Effector memory CD4-positive, alpha-beta T cell (primary cell): ENCODE measurements at places on chromosomes 1 and 21.

GRCh38 chr1:109793486-109794318 lies 30.0 kb upstream of the EPS8L3 start:
- H3K27ac ChIP-seq, result peak overlapping the region; percentile 41
- no peak overlapping the region for H3K4me3 ChIP-seq
- H3K36me3 ChIP-seq, result no peaks in the 10 kb centered on the region
- H3K4me1 ChIP-seq, result peaks cover 66% of the 10 kb centered on the region
- H3K27me3 ChIP-seq, result no peaks in the 10 kb centered on the region

GRCh38 chr1:151408891-151409290 lies 9.5 kb downstream of the PSMB4 start:
- no peak overlapping the region for H3K4me3 ChIP-seq
- H3K4me1 ChIP-seq, result no peaks in the 10 kb centered on the region
- no peak for DNase-seq
- no peak overlapping the region for H3K27ac ChIP-seq
- H3K27me3 ChIP-seq, result no peaks in the 10 kb centered on the region

DNA sequence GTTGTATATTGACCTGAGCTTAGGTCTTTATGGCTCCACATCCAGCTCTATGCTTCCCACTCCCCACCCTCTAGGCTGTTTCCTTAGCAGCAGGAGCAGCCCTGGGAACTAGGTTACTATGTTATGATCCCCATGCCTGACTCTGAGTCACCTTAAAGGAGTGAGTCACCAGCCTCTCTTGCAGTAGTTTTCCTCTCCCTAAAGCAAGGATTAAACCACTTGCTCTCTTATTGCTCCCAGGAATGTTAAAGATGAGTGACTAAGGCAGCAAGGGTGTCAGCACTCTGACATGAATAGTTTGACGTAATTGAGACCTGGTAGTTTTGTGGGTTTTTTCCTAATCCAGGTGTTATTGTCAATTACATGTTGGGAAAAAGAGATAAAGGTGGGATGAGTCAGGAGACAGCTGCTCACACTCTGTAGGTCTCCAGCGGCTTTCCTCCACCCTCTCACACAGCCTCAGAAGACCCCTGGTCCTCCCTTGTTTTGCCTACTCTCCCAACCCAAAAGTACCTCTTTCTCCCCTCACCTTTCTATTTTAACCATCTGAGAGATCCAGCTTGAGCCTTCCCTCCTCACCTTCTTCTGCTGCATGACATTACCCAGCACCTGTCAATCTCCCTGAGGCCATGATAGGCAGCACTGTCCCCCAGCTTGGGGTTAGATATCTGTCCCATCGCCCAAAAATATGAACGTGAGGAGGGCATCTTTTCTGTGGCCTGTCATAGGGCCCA lies 369.1 kb upstream of the VAMP3 start:
- H3K27me3 ChIP-seq, result no peaks in the 10 kb centered on the region
- no peak overlapping the region for H3K4me3 ChIP-seq
- no peak for DNase-seq
- H3K4me1 ChIP-seq, result no peaks in the 10 kb centered on the region
- no peaks in the 10 kb centered on the region for H3K36me3 ChIP-seq

DNA sequence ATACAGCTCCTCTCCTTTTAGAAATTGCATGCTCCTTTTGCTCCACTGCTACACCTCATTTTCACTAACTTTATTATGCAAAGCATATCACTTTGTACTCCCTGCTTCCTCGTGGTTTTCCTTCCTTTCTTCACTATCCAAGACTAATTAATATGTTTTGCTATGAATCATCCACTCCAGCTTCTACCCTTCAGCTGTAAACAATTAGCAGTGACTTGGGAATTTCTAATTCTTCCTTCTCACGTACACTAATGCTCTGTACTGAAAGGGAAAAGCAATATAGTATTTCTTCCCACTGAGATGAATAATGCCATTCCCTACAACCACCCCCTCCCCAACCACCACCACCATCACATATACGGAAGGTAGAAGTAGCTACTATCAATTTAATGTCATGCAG lies 1917.0 kb downstream of the MRPL39 start:
- no peak overlapping the region for H3K27ac ChIP-seq
- H3K27me3 ChIP-seq, result no peaks in the 10 kb centered on the region
- no peak overlapping the region for H3K4me3 ChIP-seq

- no peak for DNase-seq
- H3K27me3 ChIP-seq, result no peaks in the 10 kb centered on the region
- no peaks in the 10 kb centered on the region for H3K4me1 ChIP-seq
Observed at GRCh38 chr1:34113362-34113761, 51.7 kb downstream of the CSMD2 start.

DNA sequence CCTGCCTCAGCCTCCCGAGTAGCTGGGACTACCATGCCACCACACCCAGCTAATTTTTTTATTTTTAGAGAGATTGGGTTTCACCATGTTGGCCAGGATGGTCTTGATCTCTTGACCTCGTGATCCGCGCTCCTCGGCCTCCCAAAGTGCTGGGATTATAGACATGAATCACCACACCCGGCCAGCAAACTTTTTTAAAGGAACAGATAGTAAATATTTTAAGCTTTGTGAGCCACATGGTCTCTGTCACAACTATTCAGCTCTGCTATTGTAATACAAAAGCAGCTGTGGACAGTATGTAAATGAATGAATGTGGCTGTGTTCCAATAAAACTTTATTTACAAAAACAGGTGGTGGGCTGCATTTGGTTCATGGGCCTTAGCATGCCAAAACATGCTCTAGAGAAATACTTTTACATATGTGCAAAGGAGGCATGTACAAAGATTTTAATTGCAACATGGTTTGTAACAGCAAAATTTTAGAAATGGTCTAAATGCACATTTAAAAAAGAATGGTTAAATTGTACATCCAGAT lies 47.0 kb downstream of the CDCP2 start:
- no peak for DNase-seq
- no peaks in the 10 kb centered on the region for H3K36me3 ChIP-seq
- H3K27me3 ChIP-seq, result no peaks in the 10 kb centered on the region
- no peak overlapping the region for H3K4me3 ChIP-seq
- H3K4me1 ChIP-seq, result no peaks in the 10 kb centered on the region
- H3K27ac ChIP-seq, result no peak overlapping the region

- no peak overlapping the region for H3K4me3 ChIP-seq
- H3K4me1 ChIP-seq, result no peaks in the 10 kb centered on the region
- DNase-seq, result no peak
Observed at GRCh38 chr1:115873184-115873583, 32.3 kb upstream of the NHLH2 start.
